ENCODE measurements at places on chromosomes 6 and 20.

DNA sequence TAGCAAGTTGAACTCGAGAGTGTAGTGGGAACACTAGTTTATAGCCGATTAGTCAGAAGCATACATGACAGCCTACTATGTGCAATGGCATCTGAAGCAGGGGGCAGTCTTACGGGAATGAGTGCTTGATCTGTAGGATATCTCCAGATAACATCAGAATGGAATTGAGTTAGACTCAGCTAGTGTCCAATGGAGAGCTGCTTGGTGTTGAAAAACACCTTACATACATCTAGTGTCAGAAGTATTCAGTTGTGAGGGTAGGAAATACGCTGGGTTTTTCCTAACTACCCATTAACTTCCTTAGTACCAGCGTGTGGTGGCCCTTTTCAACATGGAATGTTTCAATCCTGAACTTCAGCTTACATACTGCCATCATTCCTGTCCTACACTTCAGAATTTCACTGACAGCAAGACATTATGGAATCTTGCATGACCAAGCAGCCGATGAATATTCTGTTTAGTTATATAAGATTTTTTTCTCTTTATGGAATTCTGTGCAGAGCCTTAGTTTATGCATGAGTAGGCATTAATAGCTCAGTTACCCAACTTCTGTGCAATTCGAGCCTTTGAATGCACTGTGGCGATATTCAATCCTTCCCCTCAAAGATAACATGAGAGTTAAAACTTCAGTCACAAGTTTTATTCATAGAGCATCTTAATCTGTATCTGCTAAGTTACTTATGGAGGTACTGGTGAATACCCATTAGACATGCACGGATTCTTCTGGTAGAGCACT lies 218.6 kb upstream of the MOCS1 start:
- no peak for DNase-seq

- no peak for DNase-seq
Observed at GRCh38 chr20:4247261-4247660, 231.9 kb upstream of the RNF24 start.

- DNase-seq = no peak
Observed at GRCh38 chr6:161237176-161237575, 36.7 kb downstream of the AGPAT4 start.

DNA sequence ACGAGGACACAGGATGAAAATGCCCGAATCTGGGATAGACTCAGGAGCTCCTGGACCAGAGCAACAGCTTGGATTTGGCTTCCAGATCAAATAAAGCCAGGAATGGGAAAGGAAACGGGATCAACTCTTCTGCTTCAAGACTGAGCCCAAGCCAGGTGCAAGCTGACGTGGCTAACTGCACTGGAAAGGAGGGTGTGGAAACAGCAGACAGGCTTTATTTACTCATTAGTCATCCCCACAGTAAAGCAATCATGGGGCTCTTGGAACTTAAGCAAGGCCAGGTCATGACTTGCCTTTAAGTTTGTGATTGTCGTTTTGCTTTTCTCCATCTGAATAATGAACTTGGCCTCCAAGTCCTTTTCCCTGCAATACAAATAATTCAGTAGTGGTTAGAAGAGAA lies 45.2 kb downstream of the KIF16B start:
- no peak for DNase-seq

GRCh38 chr6:10235344-10235743 lies 179.5 kb downstream of the TFAP2A start:
- DNase-seq = no peak
